ENCODE measurements at places on chromosomes 2 and 18. TPM values are rescaled to one million over a fixed set of nuclear protein-coding genes. Genes with fewer than 3 reads are reported as not detected.

Gene IL1R2
- not detected for total RNA-seq

GRCh38 chr18:55998801-55999385 is 410.9 kb upstream of the TCF4 start:
- no peak overlapping the region for H3K27ac ChIP-seq
- peaks cover 7% of the 10 kb centered on the region for H3K27me3 ChIP-seq
- no peak for DNase-seq
- H3K4me3 ChIP-seq, result no peak overlapping the region

GRCh38 chr18:29780816-29781215 is 1261.7 kb downstream of the DSC3 start:
- no peak overlapping the region for H3K4me3 ChIP-seq
- H3K27me3 ChIP-seq, result no peaks in the 10 kb centered on the region
- no peaks in the 10 kb centered on the region for H3K4me1 ChIP-seq
- DNase-seq, result no peak

DNA sequence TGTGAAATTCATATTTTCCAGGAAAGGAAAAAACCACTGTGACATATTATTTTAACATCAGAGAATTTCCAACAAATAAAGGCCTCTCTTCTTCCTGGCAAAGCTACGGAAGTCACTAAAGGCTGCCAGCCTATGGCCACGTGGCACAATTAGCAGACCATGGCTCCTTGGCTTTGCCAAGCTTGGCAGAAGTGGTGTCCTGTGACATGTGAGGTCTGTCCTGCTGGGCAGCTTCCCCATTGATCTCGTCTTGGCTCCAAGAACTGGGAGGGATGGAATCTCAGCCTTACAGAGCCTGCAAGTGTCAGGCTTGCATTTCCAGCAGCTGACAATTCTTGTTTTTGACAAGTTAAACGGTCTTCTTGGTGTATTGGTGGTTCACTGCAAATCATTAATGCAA is 226.9 kb upstream of the THSD7B start:
- no peak overlapping the region for H3K4me3 ChIP-seq
- H3K36me3 ChIP-seq, result no peaks in the 10 kb centered on the region
- peaks cover 8% of the 10 kb centered on the region for H3K27me3 ChIP-seq

- no peaks in the 10 kb centered on the region for H3K4me1 ChIP-seq
- H3K27ac ChIP-seq, result no peak overlapping the region
- DNase-seq, result no peak
- no peak overlapping the region for H3K4me3 ChIP-seq
- no peaks in the 10 kb centered on the region for H3K36me3 ChIP-seq
- peaks cover 11% of the 10 kb centered on the region for H3K27me3 ChIP-seq
These were observed 11.3 kb upstream of the KCNS3 start for GRCh38 chr2:17867133-17867532.

Gene GALNT14
- total RNA-seq, result 0.91 TPM

- no peak overlapping the region for H3K4me3 ChIP-seq
- no peaks in the 10 kb centered on the region for H3K27me3 ChIP-seq
- H3K36me3 ChIP-seq, result no peaks in the 10 kb centered on the region
- DNase-seq, result no peak
- no peak overlapping the region for H3K27ac ChIP-seq
These were observed 62.1 kb upstream of the ZNF516 start for GRCh38 chr18:76557026-76557575.

GRCh38 chr2:220096406-220096805 is 469.0 kb downstream of the SLC4A3 start:
- no peak overlapping the region for H3K4me3 ChIP-seq
- no peak overlapping the region for H3K27ac ChIP-seq
- DNase-seq, result no peak
- H3K4me1 ChIP-seq, result peaks cover 5% of the 10 kb centered on the region
- peaks cover 11% of the 10 kb centered on the region for H3K27me3 ChIP-seq

DNA sequence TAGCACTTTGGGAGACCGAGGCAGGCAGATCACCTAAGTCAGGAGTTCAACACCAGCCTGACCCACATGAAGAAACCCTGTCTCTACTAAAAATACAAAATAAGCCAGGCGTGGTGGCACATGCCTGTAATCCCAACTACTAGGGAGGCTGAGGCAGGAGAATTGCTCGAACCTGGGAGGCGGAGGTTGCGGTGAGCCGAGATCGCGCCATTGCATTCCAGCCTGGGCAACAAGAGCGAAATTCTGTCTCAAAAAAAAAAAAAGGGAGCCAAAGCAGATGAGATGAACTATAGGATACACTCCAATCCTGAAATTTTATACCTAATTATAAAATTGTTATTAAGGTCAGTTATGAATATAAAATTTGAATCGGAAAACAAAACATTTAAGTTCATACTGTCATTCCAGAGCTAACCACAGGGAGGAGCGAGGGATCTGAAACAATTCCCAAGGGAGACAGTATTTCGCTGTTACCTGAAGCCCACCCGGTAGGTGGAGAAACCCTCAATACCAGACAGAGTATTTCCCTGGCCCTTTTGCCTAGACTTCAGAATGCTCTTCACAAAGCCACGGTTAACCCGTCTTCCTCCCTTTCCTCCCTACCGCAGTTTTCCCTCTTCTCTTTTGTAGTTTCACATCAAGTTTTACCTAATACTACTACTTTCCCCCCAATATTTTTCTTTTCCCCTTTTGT is 1.4 kb downstream of the PPM1G start:
- peaks cover 18% of the 10 kb centered on the region for H3K4me1 ChIP-seq
- H3K4me3 ChIP-seq, result peak overlapping the region; percentile 88
- peaks cover 8% of the 10 kb centered on the region for H3K36me3 ChIP-seq
- peak; percentile 19 for DNase-seq

DNA sequence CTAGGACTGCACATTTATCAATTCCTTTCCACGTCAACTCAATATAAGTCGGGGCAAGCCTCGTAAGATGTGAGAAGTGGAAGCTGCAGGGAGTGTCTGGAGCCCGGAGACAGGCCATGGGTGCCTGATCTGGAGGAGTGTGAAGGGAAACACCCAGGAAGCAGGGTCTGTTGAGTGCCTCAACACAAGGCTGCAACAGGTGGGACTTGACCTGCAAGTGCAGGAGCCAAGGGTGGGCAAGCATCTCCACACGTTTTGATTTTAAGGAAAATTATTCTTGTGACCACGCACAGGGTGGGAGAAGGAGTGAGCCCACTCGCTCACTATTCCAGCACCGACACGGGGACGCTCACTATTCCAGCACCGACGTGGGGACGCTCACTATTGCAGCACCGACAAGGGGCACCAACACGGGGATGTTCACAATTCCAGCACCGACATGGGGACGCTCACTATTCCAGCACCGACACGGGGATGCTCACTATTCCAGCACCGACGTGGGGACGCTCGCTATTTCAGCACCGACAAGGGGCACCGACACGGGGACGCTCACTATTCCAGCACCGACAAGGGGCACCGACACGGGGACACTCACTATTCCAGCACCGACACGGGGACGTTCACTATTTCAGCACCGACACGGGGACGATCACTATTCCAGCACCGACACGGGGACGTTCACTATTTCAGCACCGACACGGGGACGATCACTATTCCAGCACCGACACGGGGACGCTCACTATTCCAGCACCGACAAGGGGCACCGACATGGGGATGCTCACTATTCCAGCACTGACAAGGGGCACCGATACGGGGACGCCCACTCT is 197.3 kb downstream of the EIPR1 start:
- no peaks in the 10 kb centered on the region for H3K4me1 ChIP-seq
- DNase-seq, result no peak
- H3K36me3 ChIP-seq, result peaks cover 16% of the 10 kb centered on the region
- no peak overlapping the region for H3K4me3 ChIP-seq

DNA sequence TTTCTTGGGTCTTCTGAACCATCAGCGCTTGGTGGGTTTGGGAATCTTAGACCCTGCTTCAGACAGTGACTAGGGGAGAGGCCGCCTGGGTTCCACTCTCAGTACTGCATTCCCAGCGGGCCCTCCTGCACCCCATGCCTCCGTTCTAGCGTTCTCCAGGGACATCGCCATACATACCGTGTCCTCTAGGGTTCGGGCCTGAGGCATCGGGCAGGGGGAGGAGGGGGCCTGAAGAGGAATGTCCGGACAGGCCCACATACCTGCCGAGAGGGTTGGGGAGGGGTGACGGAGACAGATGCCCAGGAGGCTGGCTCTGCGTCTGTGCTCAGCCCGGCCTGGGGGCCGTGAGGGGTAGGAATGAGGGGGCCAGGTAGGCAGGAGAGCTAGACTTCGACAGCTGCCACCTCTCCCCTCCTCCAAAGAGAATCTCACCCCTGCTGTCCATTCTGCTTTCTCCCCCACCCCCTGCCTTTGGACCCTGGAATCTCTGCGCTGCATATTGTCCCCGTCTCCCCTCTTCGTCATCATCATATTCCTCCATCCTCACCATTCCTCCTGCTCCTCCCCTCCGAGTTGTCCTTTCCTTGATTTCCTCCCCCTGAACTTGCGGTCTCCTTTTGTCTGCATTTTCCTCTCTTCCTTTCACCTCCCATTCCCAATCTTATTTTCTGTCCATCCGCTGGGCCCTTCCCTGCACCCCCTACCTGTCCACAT is 7.8 kb upstream of the WNT10A start:
- H3K36me3 ChIP-seq, result peaks cover 1% of the 10 kb centered on the region
- peaks cover 3% of the 10 kb centered on the region for H3K4me1 ChIP-seq
- H3K4me3 ChIP-seq, result no peak overlapping the region
- H3K27ac ChIP-seq, result no peak overlapping the region

GRCh38 chr2:168594778-168595177 is 138.7 kb downstream of the CERS6 start:
- H3K4me1 ChIP-seq, result peaks cover 9% of the 10 kb centered on the region
- H3K27me3 ChIP-seq, result no peaks in the 10 kb centered on the region
- H3K4me3 ChIP-seq, result no peak overlapping the region
- DNase-seq, result no peak
- peak overlapping the region; percentile 3 for H3K27ac ChIP-seq
- H3K36me3 ChIP-seq, result peaks cover 2% of the 10 kb centered on the region

GRCh38 chr2:146879882-146880281 is 964.9 kb upstream of the ACVR2A start:
- H3K4me3 ChIP-seq, result no peak overlapping the region
- H3K27me3 ChIP-seq, result no peaks in the 10 kb centered on the region

Gene GCG
- total RNA-seq, result 92.9 TPM

- H3K27me3 ChIP-seq, result no peaks in the 10 kb centered on the region
- no peak overlapping the region for H3K4me3 ChIP-seq
- DNase-seq, result no peak
These were observed 439.1 kb upstream of the HNMT start for GRCh38 chr2:137525132-137525531.

GRCh38 chr2:101830555-101830954 is 133.0 kb downstream of the MAP4K4 start:
- H3K4me1 ChIP-seq, result peaks cover 21% of the 10 kb centered on the region
- peak overlapping the region; percentile 6 for H3K27ac ChIP-seq
- no peak overlapping the region for H3K4me3 ChIP-seq
- peaks cover 26% of the 10 kb centered on the region for H3K36me3 ChIP-seq

Gene DLX1
- 1.7 TPM for total RNA-seq

DNA sequence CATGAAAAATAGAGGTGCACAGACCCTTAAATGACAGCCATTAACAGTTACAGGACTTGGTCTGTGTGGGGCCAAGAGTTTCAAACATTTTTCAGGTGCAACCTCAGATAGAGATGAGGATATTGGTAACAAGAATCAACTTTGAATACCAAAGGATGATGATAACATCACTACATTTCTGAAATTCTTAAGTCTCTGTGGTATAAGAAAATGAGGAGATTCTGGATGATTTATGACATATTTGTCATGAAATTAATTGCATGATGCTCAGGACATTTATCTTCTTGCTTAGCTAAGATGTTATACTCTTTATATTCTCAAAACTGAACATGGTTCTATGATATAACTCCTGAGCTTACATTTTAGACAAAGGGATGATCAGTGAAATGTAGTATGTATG is 471.8 kb upstream of the CWC22 start:
- no peak overlapping the region for H3K27ac ChIP-seq
- no peaks in the 10 kb centered on the region for H3K4me1 ChIP-seq
- no peak for DNase-seq
- H3K4me3 ChIP-seq, result no peak overlapping the region
- H3K27me3 ChIP-seq, result no peaks in the 10 kb centered on the region

Gene CNDP2
- total RNA-seq, result 182 TPM

Gene DSC2
- 94.1 TPM for total RNA-seq

Gene DPP10
- total RNA-seq, result 44.6 TPM

Gene OR6B2
- total RNA-seq, result not detected

Measured in progenitor cell of endocrine pancreas (in vitro differentiated cells).